ENCODE measurements at places on chromosomes 6 and 20.
A peak's percentile ranks its signal among the peaks of the same experiment; 100 is the strongest.

- no peak for DNase-seq
Observed at GRCh38 chr20:61819921-61820825, 245.5 kb downstream of the TAF4 start.

GRCh38 chr20:434221-434620 lies 26.1 kb downstream of the RBCK1 start:
- DNase-seq = no peak

GRCh38 chr6:44778513-44778912 lies 391.0 kb downstream of the CDC5L start:
- DNase-seq = no peak

DNA sequence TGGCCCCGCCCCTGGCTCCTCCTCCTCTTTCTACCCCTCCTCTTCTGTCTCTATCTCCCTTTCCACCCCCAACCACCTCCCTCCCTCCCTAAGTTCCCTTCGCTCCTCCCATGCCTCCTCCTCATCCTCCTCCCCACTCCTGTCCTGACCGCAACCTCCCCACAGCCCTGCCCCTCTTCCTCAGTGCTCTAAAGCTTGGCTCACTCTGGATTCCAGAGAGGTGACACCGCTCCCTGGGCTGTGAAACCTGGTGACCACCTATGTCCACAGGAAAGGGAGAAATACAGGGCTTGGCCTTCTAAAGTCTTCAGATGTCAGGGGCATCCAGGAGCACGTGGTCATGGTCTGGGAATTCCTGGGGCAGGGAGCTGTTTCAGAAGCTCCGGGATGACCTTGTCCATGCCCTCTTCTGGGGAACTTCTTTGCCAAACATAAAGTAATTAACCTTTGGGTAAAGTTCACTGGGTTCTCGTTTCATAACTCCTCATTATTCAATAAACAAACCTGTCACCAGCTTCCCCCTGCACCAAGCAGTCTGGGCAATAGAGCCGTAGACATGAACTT lies 345 bp upstream of the CST5 start:
- no peak for DNase-seq

DNA sequence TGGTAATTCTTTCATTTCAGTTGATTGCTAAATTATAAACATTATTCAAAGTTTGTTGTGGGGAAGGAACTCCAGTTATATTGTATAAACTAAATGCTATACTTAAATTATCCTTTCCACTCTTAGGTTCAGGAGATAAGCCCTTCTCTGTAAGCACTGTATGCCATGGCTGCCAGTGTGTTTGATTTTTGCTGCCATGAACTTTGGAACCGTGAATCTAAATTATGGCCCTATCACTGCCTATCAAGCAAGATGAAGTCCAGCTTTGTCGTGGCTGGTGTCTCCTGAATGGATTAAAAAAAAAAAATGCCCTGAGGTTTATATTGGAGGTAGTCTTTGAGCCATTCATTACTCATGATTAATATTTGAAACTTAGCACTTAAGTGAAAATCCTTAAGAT lies 44.7 kb downstream of the CDC5L start:
- no peak for DNase-seq

DNA sequence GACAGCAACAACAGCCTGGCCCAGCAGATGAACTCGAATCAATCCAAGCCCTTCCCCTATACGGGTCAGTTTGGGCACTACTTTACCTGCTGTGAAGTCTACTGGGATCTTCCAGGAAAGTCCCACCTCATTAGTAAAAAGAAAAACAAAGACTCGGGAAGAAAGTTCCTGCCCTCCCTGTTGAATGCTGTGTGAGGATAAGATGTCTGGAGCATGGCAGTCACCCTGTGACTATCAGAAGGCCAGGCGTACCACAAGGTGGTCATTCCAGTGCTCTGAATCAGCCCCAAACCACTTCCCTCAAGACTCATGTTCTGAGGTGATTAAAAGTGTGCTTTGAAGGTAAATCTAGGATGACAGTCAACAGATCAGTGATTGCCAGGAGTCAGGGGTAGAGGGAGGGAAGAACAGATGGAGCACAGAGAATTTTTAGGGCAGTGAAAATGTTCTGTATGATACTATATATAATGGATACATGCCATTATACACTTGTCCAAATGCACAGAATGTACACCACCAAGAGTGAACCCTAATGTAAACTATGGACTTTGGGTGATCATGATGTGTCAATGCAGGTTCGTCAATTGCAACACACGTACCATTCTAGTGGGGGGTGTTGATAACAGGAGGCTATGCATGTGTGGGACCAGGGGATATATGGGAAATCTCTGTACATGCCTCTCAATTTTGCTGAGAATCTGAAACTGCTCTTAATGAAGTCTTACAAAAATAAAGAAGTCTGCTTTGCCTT lies 14.7 kb downstream of the FKBP1A start:
- no peak for DNase-seq

GRCh38 chr6:141451181-141451510 lies 681.6 kb upstream of the GJE1 start:
- no peak for DNase-seq

- no peak for DNase-seq
Observed at GRCh38 chr6:22605736-22606135, 36.4 kb downstream of the HDGFL1 start.

- peak; percentile 36 for DNase-seq
Observed at GRCh38 chr20:51800872-51801121, 1.5 kb downstream of the SALL4 start.

DNA sequence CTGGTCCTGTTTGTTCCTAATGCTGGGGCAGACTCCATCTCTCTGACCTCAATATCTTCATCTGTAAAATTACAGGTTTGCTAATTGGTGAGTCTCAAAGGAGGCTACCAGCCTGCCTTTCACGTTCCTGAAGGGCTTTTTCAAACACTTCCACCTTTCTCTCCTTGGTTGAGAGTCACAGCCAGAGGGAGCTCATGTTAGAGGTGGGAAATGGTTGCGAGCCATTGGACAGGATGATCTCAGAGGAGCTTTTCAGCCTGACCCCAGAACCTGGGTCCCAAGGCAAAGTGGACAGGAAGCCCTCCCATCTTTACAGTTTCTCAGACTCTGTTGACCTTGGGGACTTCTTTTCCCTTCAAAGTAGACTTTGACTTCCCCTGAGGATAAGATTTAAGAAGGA lies 37.6 kb downstream of the NDUFAF5 start:
- no peak for DNase-seq

DNA sequence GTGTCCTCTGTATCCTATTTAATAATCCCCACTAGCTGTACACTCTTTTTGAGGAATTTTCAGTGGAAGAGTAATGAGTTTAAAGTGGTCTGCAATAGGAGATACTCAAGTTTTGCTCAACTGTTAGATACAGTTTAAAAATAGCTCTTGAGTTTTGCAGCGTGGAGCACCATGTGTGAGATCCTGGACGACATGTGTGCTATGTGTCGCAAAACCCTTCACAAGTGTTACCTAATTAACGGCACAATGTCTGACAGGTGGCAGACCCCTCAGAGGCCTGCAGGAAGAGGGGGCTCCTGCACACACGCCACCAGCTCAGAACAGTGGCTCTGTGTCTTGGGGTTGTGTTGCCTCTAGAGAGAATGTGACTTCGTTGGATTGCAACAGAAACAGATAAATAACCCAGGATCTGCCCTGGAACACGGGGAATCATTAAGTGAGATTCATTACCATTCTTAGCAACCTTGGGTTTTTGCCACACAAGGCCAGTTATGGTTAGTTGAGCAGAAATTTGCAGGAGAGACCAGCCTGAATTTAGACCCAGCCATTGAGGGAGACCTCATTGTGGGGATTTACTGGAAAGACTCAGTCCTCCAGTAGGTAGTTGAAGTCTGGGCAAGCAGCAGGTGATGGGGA lies 73.8 kb downstream of the SASH1 start:
- DNase-seq = peak; percentile 96

- DNase-seq = no peak
Observed at GRCh38 chr6:29776684-29777083, 50.9 kb upstream of the HLA-G start.

- DNase-seq = no peak
Observed at GRCh38 chr20:53527196-53527595, 66.4 kb downstream of the ZNF217 start.

DNA sequence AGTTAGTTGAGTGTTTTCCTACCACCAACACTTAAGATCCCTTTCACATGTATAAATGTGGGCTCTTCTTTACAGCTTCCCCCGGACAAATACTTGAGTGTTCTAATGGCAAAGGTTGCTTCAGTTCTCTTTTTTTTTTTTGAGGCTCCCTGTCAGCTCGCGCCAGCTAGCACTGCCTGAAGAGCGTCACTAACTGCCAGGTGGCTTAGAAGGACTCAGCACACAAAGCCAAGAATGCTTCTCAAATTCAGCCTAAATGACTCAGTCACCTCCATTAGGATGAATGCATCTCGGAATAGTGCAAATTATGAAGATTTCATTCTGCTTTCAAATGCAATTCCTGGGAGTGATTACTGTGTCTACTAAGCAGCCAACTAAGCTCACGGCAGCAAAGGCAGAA lies 150.7 kb upstream of the BTBD3 start:
- DNase-seq = no peak

- no peak for DNase-seq
Observed at GRCh38 chr20:40189621-40190020, 499.4 kb downstream of the MAFB start.

- no peak for DNase-seq
Observed at GRCh38 chr6:122114717-122115116, 284.7 kb upstream of the HSF2 start.

- no peak for DNase-seq
Observed at GRCh38 chr6:4896401-4896800, 107.4 kb downstream of the RPP40 start.

DNA sequence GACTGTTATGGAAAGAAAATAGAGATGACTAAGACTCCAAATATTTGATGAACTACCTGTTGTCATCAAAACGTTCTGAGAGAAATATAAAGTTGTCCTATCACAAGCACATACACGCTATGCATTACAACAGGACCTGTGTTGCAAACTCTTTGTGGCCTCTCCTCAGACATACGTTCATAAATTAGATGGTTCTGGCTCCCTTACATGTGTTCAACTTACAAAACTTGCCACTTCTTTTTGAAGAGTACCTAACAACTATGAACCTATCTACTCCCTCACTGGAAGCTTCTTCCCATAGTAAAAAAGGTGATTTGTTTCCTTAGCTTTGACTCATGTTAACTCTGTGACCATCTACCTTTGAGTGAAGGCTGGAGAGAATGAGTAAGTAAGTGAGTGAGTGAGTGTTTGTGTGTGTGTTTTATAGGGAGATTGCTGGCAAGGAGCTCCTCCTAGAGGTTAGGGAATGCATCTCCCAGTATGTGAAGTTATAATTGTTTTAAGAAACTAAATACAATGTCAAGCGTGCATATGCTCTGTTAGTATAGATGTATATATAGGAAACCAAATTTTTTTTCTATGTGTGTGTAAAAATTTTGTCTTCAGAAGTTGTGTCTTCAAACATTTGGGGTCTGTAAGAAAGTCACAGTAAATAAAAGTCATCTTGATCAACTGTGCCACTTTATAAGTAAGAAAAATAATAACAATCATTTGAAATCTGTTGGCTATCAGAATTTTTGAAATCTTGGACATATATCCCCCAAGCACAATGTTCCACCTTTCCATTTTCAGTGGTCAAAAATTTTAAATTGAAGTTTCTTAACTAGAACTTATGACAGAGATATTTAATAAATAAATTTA lies 1211.1 kb upstream of the GJE1 start:
- peak; percentile 51 for DNase-seq

- no peak for DNase-seq
Observed at GRCh38 chr6:33272275-33273128, 627 bp downstream of the RPS18 start.

GRCh38 chr6:105849746-105850145 lies 236.4 kb upstream of the PRDM1 start:
- no peak for DNase-seq

GRCh38 chr6:143149771-143150170 lies 89.1 kb downstream of the AIG1 start:
- DNase-seq = no peak

- no peak for DNase-seq
Observed at GRCh38 chr6:143014764-143015163, 45.9 kb upstream of the AIG1 start.

GRCh38 chr20:10676518-10676917 lies 2.7 kb upstream of the JAG1 start:
- DNase-seq = no peak

- DNase-seq = no peak
Observed at GRCh38 chr6:46013639-46014038, 2.0 kb downstream of the CLIC5 start.

DNA sequence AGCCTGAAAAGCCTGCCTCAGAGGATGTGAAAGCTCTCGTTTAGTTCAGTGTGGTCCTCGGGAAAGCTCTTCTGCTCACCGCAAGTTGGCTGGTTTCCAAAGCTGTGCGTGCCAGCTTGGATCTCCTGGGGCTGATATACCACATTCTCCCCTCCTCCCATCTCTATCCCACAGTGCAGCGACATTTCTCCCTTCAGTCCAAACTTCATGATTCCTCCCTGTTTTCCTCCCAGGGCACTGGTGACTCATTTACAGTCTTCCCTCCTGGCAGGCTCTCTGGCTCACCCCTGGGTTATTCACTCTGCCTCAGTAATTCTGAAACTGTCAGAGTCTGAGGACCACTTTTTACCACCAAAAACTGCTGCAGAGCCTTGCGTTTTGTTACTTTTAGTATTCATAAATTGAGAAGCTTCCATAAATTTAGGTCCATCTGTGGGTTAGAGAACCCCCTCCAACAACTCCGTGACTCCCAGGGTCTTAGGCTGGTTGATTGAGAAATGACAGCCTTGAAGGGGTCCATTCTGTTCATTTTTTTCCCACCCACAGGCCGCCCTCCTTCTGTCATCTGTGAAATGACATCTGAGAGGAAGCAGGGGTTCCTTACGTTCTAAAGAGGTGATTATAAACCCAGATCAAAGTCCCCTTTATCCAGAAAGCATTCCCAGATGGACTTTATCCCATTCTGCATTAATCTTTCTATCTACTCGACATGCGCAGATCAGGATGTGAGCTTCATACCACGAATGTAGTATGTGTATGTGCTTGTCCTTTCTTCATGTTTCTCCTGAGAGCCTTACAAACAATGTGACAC lies 6.1 kb downstream of the TRIM10 start:
- DNase-seq = no peak

DNA sequence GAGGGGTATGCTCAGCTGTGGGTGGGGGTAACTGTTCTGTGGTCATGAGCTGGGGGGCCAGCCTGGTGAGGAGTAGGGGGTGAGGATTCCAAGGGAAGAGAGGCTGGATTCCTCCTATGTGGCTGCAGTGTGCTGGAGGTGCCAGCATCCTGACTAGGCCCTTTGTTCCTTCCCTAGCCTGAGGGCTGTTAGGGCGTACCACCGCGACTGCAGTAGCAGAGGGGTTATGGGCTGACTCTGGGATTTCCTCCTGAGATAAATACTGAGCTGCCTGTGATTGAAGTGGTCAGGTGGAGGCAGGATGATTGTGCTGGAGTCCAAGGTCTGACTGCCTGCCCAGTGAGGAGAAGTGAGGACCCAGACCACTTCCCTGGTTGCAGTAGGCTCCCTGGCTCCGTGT lies 205.3 kb downstream of the ADGRG6 start:
- DNase-seq = no peak

GRCh38 chr6:43496370-43497128 lies 13.6 kb downstream of the LRRC73 start:
- DNase-seq = peak; percentile 51

DNA sequence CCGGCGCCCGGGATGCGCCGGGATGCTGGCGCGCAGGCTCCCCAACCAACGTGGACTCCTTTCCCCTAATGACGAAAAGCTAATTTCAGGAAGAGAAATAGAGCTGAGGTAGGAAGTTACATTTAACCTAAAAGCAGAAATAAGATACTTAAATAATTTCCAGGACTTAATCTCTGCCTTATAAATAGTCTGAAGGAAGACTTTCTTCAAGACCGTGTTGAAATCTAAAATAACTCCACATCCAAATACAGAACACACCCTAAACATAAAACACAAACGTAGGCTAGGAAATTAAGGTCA lies 1.3 kb downstream of the ASF1A start:
- no peak for DNase-seq

- no peak for DNase-seq
Observed at GRCh38 chr20:35662551-35662950, 2.1 kb downstream of the CPNE1 start.

All from NCI-H524 (cell line).